ENCODE measurements at places on chromosomes 3 and 15.

- DNase-seq, result no peak
These were observed 2.1 kb downstream of the TNK2 start for GRCh38 chr3:195905970-195906864.

DNA sequence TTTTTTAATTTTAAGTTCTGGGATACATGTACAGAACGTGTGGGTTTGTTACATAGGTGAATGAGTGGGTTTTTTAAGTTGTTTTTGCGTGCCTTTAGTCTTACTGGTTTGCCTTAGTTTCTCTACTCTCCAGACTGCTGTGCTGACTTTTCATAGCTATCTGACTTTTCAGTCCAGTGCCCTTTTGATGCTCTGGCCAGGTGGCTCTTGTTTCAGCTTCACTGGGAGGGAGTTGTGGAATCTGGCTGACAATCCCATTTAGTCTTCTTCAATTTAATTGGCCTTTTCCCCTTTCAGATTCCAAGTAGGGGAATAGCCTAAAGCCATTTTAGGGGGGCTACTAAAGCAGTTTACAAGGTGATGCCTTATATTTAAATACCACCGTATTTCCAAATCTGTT lies 30.1 kb downstream of the FNDC3B start:
- DNase-seq, result no peak

GRCh38 chr3:145124900-145125678 lies 1035.9 kb downstream of the PLOD2 start:
- no peak for DNase-seq

GRCh38 chr15:75570126-75570845 lies 8.8 kb downstream of the PTPN9 start:
- DNase-seq, result no peak

- DNase-seq, result peak; percentile 73
These were observed 17.1 kb downstream of the CCDC13 start for GRCh38 chr3:42755681-42756578.

DNA sequence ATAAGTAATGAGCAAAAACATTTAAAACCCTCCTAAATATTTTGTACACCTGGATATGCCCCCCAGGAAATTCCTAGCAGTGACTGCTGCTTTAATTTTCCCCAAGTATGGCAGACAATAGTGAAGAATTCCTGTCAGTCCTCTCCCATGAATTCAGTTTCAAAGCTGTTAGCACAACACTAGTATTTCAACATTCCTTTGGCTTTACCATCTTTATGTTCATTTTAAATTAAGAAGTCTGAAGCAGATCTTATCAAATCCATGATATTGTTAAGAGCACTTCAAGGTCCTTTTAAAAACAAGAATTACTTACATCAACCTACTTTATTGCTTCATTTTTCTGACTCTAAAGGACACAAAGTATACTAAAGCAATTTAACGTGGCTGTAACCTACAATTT lies 28.8 kb upstream of the CDIN1 start:
- DNase-seq, result no peak

DNA sequence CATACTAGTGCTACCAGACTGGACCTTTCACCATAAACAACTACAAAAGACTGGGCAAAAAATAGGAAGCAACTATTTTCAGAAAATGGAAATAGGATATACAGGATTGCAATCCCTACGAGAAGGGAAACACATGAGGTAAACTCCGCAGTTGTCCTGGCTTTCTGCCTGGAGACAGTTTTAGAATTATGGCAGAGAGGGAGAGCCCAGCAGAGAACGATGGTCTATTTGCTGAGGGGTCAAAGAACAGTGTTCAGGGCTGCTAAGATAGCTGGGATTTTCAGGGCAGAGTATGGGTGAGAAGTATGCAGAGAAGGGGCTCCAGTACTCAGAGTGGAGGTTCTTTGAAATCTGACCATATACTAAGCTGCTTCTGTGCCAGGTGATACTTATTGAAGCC lies 163.4 kb downstream of the CHDH start:
- no peak for DNase-seq

DNA sequence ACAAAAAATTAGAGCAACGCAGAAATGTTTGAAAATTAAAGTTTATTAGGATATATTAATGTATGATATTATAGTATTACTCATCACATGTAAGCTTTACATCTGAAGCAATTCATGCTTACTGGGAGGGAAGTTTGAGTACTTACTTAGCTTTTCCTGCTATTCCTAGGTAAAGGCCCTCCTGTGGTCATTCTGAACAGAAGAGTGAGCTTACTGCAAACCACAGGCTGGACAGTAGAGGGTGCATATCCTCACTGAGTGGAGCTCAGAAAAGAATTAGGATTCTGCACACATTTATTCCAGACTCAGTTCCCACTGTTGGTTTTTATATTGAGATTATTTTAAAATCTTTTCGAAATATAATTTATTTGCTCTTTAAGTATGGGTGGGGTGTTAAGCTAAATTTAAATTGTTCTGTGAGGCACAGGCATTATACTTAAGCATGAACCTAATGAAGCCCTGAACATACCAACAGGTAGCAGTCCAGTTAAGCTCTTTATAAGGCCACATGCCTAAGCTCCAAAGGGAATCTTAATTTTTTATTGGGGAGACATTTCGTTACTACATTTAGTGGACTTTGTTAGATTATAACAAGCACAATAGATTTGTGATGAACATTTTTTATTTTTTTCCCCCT lies 10.2 kb downstream of the MRPS22 start:
- peak; percentile 61 for DNase-seq

DNA sequence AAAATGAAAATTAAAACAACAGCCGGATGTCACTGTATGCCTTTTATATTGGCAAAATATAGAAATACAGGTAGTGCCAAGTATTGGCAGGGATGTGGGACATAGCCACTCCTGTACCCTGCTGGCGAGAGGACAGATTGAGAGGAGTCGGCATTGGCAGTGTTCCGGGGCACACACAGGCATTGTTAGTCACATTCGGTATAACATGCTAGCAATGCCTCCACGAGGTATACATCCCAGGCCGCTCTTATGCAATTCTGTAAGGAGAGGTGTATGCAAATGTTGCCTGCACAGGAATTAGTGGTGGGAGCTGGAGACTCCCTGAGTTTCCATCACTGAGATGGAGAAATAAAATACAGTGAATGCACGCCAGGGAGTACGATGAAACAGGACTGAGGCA lies 99.4 kb upstream of the DLG1 start:
- no peak for DNase-seq

DNA sequence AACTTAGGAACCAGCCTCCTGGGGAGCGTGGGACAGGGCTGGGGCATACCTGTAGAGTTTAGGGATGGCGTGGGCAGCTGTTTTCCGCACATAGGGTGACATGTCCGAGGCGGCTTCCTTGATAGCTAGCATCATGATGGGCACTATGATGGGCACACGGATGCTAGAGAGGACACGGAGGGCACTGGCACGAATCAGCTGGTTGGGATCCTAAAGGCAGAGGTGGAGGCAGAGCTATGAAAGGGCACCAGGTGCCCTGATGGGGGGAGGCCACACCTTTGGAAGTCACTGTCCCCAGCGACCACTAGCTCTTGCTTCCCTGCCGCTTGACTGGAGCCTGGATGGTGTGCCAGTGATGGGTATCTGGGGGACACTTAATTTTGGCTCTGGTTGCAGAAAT lies 28.3 kb downstream of the AP3B2 start:
- DNase-seq, result no peak

GRCh38 chr3:122014741-122015140 lies 7.3 kb downstream of the ILDR1 start:
- no peak for DNase-seq

DNA sequence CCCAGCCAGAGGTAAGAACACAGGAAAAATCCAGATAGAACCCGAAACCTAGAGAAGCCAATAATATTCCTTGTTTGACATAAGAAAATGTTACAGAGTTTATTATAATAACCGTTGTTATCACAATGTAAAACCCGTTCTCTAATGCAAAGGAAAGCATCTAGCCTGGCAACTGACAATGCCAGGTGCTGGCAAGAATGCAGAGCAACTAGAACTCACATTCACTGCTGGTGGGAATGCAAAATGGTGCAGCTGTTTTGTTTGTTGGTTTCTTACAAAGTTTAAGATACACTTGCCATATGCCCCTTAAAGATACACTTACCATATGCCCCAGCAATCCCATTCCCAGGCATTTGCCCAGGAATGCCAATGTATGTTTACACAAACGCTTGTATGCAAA lies 23.4 kb downstream of the VPS39 start:
- no peak for DNase-seq

DNA sequence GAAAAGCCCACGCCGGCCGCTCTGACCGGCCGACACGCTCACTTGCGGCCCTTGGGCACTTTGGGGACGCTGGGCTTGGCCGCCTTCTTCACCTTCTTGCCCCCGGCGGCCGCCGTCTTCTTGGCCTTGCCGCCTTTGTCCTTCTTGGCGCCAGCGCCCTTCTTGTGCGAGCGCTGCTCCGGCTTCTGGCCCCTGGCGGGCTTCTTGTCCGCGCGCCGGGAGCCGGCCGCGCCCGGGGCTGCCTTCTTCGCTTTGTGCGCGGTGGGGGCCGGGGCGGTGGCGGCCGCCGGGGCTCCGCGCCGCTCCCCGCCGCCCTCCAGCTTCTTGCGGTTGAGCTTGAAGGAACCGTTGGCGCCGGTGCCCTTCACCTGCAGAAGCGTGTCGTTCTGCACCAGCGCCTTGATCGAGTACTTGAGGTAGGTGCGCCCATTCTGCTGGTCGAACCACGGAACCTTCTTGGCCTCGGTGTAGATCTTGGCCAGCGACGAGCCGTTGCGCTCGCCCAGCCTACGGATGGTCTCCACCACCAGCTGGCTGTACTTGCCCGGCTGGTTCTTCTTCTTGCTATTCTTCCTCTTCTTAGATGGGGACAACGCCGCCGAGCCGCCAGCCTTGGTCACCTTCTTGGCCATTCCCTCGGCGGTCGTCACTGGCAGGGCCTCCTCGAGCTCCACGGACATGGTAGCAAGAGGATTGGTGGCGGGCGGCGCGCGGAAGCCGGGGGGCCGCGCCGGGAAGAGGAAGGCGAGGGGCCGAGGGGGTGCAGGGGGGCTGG lies 36.7 kb downstream of the HMCES start:
- peak; percentile 42 for DNase-seq

DNA sequence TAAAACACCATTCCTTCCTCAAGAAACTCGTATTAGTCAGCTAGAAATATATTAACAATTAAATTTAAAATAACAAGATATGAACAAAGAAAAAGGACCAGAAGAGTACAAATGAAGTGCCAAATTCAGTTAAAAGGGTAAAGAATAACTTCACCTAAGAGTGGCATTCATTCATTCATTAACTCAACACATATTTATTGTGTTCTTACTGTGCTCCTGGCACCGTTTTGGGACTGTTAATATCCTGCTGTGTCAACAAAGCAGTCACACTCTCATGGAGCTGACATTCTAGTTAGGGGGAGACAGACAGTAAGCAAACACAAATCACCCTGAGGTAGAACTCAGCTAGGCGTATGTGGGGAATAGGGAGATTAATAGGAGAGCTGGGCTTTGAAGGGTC lies 123.6 kb upstream of the DPPA4 start:
- DNase-seq, result no peak

GRCh38 chr15:66839506-66840112 lies 137.6 kb downstream of the SMAD6 start:
- DNase-seq, result no peak

DNA sequence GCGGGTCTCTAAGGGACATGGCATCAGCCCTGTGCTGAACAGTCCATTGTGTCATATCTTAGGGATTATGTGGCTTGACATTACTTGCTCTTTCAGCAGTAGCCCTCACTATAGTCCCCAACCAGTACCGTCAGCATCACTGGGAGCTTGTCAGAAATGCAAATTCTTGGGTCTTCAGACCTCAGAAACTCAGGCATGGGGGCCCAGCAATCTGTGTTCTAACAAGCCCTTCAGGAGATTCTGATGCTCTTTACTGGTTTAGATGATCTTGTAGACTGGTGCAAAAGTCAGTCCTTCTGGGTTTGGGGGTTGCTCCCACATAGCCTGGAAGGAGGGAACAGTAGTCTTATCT lies 39.0 kb upstream of the TRAK1 start:
- DNase-seq, result no peak

GRCh38 chr15:52803467-52804306 lies 13.6 kb upstream of the ONECUT1 start:
- DNase-seq, result no peak

DNA sequence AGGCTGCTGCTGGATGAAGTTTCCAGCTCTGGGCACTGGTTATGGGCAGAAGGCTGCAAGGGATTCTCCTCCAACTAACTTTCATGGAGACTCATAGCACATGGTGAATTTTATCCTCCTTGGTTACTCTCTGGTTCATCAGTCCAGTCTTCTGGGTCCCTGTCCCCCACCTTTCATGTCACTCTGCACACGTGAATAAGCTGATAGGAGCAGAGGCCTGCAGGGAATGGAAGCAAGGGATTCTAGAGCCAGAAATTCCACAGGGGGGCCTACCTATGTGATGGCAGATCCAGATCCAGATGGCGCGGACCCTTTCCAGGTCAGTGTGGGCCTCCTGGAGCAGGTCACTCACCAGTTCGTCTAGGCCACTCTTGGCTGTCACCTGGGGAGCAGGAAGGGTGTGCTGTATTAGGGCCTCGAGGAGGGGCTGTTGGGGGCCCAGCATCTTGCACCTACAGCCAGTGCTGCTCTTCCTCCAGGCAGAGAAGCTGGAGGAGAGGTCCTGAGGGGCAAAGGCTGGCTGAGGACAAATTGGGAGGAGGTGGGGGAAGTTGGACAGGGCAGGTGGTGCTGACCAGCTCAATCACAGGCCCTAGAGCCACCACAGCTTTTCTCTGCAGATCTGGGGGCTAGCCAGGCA lies 30.2 kb downstream of the KY start:
- no peak for DNase-seq

DNA sequence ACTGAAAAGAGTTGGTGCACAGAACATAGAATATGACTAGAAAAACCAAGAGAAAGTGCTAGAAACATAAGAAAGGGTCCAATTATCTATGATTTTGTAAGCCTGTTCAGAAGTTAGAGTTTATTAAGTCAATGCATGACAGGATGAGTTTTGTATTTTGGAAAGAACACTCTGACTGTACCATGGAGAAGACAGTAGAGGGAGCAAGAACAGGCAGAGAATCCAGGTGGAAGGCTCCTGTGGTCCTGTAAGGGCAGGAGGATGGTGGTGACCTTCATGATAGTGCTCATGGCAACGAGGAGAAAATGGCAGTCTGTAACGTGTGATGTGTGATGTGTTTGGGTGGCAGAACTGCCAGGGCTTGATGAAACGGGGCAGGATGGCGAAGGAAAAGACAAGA lies 249.1 kb downstream of the CTNNB1 start:
- DNase-seq, result no peak

DNA sequence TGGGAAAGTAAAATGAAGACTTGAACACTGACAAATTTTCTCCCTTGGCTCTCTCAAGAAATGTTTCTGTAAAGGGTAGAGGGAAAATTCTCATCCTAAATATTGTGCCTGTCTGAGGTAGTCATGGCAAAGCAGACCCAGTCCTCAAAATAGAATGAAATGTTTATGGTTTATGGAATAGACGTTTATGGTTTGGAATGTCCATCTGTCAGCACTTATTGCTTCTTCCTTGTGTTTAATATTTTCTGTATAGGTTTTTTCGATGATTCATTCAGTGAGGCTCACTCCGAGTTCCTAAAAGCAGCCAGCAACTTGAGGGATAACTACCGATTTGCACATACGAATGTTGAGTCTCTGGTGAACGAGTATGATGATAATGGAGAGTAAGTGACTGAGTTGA lies 13.9 kb downstream of the ELL3 start:
- no peak for DNase-seq

Data from Ammon's horn (tissue), 1 donor.